Activated T-helper 1 cell treated with anti-CD3 and anti-CD28 coated beads, Interleukin-2, amount 50 U/mL, for 16 hours (primary cell): ENCODE measurements at places on chromosomes 1 and 21.

DNA sequence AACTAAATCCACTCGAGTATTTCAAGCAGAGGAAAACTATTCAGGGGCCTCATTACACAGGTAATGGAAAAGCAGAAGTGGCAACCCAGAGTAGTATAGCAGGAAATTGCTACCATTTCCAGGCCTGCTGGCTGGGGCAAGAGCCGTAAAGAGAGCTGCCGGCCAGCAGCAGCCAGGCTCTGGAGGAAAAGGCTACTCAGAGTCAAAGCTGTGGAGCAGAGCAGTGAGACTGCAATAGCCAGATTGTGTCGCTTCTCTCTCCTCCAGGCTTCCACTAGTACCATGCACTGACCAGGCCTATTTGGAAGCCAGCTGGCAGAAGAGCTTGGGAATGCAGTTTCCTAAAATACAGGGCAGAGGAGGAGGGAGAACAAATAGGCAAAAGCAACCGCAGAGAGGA is 155.5 kb downstream of the OMA1 start:
- DNase-seq = no peak

GRCh38 chr1:19923137-19923952 is at the start of gene PLA2G2E:
Gene PLA2G2E, minus strand, starts transcription at chr1:19923617. Its CDS starts 58 bp downstream, at chr1:19923559.
- DNase-seq = no peak

DNA sequence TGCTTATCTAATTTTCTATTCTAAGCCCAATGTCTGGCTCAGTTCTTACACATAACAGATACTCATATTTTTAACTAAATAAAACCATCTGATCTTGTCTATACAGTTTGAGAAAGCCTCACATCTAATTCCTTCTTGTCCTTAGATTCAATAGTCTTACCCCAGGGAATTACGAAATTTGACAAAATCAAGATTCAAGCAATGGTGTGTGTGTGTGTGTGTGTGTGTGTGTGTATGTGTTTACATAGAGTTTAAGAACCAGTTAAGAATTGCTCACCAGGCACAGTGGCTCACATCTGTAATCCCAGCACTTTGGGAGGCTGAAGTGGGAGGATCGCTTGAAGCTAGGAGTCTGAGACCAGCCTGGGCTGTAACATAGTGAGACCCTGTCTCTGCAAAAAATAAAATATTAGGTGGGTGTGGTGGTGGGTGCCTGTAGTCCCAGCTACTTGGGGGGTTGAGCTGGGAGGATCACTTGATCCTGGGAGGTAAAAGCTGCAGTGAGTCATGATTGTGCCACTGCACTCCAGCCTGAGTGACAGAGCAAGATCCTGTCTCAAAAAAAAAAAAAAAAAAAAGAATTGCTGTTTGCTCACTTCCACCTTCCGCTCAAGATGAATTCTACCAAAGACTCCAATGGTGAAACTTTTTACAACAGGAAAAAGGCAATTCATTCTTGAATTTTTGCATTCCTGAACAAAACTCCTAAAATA is 6.2 kb downstream of the WDR64 start:
- DNase-seq = no peak

GRCh38 chr1:200410566-200410878 is 686 bp upstream of the ZNF281 start:
- no peak for DNase-seq

GRCh38 chr1:231393668-231394067 is 28.4 kb downstream of the EGLN1 start:
- no peak for DNase-seq

GRCh38 chr1:8055973-8056372 is 29.9 kb upstream of the ERRFI1 start:
- DNase-seq = no peak

DNA sequence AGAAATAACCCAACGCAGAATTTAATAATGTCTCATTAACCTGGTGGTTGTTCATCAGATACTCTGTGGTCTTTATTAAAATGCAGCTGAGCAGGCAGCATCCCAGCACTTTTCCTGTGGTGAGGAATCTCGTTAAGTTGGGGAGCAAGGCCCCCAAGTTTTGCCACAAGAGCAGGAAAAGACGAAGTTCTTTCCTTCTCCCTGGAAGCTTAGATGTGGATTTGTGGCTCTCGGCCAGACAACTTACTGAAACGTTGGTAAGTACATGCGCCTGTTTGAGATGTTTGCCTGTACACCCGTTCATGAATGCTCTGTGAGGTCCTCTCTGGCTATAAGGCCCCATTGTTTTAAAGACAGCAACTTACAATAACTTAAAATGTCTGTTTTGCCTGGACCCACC is 34.3 kb upstream of the PDE9A start:
- no peak for DNase-seq

- DNase-seq = no peak
Observed at GRCh38 chr21:41091616-41092015, 76.3 kb upstream of the BACE2 start.

DNA sequence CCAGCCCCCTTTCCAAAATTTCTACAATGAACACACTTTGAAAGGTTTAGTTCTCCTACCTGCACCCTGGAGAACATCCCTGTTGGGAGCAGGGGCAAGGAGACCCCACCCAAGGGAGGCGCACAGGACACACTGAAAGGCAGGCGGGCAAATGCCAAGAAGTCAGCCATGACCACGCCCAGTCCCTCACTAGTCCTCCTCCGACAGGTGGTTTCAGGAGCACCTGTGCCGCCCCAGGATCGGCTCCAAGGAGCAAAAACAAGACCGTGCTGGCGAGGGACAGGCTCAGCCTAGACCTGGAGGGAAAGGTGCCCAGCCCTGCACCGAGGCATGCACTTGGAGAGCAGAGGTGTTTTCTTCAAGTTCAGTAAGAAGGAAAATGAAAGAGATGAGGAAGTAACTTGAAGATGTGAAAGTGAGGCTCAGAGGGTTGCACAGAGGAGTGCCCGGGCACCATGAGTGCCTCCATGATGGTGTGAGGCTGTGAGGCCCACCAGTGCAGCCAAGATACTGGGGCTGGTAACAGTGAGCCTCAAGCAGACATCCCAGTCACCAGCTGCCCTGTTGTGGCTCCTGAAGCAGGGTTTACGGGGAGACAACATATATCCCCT is 19.6 kb upstream of the NADK start:
- no peak for DNase-seq

DNA sequence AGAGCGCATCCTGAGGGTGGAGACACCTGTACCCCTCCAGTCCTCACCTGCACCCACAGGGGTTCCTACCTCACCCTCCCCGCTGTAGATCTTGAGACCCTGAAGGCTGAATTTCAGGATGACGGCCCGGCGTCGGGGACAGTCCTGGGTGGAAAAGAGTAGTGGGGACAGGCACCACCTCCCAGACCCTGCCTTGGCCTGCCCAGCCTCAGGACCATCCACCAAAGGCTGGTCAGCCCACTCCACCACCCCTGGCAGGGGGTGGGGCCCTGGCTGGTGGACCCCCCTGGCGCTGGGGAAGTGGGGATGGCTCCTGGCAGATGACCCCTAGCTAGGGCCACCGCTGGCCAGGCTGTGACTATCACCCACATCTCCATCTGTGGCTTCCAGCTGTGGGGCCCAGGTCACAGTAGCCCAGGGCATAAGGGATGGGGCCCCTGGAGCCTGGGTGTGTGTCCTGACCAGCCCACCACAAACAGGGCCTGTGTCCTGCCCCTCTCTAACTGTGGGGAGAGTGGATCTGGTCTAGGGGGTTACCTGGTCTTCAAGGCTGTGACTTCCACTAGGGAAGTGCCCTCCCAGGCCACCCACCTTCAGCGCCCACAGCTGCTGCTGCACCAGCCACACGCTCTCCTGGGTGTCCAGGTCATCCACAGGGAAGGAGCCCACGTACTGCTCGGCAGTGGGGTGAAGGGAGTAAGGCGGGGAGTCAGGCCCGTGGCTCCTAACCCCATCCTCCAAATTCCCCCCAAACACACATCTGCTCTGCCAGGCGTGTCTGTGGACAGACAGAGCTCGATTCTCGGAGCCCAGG is 5.4 kb downstream of the SH2D5 start:
- DNase-seq = no peak

GRCh38 chr1:184635980-184636431 is 118.7 kb downstream of the EDEM3 start:
- no peak for DNase-seq

DNA sequence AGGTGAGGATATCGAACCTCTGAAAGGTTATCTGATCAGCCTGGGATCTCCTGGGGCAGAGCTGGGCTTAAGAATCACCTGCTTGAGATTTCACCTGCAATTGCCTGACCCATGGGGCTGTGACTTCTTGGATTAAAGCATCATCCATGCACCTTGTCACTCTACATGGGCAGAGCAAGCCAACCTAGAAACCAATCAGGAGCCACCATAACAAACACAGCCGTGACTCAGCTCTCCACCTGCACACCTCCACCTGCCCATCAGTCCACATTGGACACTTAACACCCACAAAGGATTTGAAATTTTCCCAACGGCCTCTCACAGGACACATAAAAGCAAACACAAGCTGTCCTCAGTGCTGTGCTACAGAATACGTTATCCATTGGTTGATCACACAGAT is 35.1 kb upstream of the ETS2 start:
- no peak for DNase-seq

GRCh38 chr1:2439369-2439768 is 27.0 kb upstream of the PEX10 start:
- no peak for DNase-seq

GRCh38 chr1:5348732-5349465 is 643.3 kb downstream of the NPHP4 start:
- DNase-seq = no peak

DNA sequence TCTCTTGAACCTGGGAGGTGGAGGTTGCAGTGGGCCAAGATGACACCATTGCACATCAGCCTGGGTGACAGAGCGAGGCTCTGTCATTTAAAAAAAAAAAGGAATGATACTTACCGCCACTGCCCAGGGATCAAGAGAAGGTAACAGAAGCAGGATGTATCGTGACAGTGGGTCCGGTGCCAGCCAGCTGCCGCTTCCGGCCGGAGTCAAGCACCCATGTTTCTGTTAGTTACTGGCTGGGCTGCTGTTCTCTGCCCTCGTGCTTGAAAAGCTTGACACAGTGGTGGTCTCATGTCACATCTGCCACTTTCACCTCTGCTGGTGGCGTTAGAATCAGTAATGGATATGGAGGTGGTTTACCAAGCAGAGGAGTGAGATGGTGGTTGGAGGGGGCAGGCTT is 21.0 kb downstream of the IFNGR2 start:
- DNase-seq = no peak

DNA sequence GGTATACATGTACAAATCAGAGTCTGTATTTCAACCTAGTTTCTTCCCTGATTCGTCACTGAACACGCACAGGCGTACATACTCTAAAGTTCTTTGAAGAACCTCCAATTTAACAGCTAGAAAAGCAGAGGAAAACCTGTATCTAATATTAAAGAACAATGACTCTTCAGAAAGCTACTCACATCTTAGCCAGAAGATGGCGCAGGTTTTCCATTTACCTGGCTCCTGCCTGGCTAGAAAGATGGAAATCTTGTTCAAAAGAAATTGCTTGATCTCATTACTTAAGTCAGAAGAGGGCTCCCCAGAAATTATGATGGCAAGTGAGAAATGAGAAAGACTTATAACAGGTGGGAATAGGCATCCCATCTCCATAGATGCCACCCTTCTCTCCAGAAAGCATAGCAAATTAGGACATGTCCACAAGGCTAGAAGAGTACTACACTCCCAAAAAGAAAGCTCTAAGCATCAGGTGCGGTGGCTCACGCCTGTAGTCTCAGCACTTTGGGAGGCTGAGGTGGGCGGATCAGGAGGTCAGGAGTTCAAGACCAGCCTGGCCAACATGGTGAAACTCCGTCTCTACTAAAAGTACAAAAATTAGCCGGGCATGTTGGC is 19.0 kb upstream of the L1TD1 start:
- DNase-seq = no peak

- no peak for DNase-seq
Observed at GRCh38 chr1:204128464-204128963, 23.3 kb downstream of the ETNK2 start.

GRCh38 chr1:66413136-66413837 is 120.7 kb upstream of the SGIP1 start:
- no peak for DNase-seq

DNA sequence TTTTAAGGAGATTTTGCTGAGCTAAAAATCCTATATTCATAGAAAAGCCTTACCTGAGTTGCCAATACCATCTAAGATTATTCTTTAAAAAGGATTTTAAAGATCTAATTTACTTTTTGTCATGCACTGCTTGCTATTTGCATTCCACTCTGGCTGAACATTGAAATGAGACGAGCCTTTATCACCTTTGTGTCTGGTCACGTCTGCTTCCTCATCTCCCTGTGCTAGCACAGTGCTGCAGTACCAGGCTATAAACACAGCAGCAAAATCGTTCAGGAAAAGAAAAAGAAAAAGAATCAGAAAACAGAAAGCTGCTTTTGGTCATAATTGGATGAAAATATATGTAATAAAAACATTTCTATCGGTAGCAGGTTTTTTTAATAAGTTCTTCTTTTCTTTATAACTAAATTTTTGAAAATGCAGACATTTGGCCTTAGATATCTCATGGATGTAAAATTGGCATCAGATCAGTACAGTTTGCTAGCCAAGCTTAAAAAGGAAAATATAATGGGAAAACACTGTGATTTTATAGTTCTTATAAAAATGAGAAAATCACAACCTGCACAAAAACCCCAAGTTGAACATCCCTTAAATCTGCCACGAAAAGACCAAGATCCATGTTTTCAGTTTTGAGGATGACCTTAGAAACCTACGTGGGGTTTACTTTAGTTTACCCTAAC is 735.7 kb upstream of the CXADR start:
- DNase-seq = no peak

DNA sequence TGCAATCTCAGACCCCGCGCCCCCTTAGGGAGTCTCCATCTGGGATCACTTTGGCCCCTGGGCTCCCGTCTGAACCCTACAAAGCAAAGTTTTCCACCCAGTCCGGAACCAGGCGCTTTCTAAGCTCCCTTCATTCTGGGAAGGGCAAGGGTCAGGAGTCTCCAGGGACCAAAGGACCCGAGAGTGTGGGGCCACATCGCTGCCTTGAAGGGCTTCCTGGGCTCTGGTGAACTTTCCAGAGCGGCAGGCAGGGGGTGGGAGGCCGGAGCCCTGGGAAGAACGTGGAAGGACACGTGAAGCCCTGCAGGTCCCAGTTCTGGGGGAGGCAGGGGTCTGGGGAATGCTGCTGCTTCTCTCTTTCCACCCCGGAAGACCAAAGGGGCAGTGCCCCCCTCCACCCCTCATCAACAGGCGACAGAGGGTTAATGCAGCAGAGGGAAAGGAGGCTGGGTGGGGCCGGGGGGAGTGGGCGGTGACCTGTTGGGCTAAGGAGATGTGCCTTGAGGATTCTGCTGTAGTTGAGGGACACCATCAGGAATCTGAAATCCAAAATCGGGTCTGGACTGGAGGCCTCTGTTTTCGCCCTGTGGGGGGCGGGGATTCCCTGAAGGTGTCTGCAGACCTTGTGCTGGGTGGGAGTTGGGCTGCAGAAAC is 734 bp downstream of the CDK18 start:
- DNase-seq = no peak

DNA sequence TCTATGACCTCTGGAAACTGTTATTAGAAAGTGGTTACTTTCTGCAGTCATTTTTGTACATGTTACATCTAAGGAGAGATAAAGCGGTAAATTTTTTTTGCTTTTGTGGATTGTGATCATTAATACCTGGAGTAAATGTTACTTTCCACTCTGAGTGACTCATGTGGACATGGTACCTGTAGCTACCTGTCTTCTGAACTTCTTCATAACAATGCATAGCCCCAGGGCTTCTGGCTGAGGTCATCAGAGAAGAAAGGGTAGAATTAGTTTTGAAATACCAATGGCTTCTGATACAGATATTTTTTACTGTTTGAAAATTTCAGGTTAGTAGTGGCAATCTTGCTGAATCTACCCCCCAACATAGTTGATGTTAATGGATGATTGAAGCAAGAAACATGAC is 489.3 kb downstream of the RWDD3 start:
- DNase-seq = no peak

GRCh38 chr1:94105957-94106529 is 14.9 kb downstream of the ABCA4 start:
- no peak for DNase-seq
